Stimulated activated CD4-positive, alpha-beta T cell treated with anti-CD3 and anti-CD28 coated beads, TNF-alpha, amount 100 ng/mL, for 4 hours (primary cell): ENCODE measurements at places on chromosomes 4 and X.

DNA sequence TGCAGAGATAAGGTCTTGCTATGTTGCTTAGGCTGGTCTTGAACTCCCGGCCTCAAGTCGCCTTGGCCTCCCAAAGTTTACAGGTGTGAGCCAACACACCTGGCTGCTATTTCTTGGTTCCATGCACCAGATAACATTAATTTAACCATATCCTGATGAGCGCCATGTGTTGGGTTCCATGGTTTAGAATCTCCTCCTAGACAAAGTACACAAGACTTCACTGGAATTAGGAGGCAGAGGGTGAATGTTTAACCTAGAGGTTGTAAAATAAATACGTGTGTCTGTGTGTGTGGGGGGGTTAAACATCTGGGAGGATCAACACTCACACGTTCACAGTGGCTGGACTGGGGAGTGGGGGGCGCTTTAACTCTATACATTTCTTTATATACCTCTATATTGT, 32.4 kb upstream of the SORCS2 start:
- DNase-seq: no peak

DNA sequence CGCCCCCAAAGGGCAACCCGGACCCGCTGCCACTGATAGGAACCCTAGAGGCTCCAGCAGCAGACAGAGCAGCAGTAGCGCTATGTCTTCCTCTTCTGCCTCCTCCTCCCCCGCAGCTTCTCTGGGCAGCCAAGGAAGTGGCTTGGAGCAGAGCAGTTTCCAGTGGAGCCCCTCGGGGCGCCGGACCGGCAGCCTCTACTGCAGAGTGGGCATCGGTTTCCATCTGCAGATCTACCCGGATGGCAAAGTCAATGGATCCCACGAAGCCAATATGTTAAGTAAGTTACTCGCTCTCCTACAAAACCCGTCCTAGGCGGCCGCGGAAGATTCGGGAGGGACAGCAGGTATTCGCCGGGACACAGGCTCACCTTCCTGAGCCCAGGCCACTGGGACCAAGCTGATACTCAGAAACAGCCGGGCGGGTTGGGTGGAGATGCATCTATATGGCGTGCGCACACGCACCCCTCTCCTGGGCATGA, 477 bp downstream of the FGF5 start:
- no peak for DNase-seq

- DNase-seq: no peak
Observed at GRCh38 chrX:94813541-94813940, 1139.5 kb downstream of the FAM133A start.

- no peak for DNase-seq
Observed at GRCh38 chr4:5050520-5051277, 581 bp upstream of the STK32B start.

GRCh38 chrX:22699581-22700091, 300.1 kb upstream of the DDX53 start:
- DNase-seq: no peak

DNA sequence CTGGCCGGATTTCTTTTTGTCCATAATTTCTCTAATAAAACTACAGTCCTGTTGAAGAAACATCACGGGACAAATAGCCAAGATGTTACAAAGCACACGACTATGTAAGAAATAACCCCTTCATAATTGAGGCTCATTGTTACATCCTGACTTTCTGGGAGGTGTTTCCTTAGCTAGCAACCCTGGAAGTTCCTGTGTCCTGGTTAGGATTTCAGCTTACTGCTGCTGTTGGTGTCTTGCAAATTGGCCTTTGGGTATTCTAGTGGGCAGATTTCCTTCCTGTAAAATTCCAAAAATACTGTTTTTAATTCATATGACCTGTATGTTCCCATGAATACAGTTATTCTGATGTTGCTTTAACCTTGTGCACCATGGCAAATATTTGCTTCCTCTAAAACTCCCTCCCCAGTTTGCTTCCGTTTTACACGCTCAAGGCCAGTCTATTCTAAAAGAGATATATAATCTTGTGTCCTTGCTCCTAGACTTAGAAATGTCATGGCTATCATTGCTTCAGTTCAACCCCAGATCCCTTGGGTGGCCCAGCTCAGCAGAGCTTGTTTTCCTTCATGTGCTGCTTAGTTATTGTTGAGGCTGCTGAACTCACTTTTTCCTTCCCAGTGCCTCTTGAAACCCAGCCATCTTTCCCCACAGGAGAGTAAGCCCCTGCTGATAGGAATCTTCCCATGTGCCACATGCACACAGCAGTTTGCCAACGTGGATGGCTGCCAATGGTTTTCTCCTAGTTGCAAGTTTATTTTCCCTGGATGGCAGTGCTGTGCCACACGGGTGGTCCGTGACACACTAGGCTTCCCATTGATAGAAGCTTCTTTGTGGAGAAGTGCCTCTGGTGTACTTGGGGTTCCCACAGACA, 75.8 kb downstream of the TSPAN7 start:
- DNase-seq: no peak
